Fibroblast of upper back skin (primary cell): ENCODE measurements at places on chromosomes 5 and 9.
A peak's percentile ranks its signal among the peaks of the same experiment; 100 is the strongest.

GRCh38 chr5:124783794-124784193, 37.4 kb upstream of the ZNF608 start:
- DNase-seq = peak; percentile 35

DNA sequence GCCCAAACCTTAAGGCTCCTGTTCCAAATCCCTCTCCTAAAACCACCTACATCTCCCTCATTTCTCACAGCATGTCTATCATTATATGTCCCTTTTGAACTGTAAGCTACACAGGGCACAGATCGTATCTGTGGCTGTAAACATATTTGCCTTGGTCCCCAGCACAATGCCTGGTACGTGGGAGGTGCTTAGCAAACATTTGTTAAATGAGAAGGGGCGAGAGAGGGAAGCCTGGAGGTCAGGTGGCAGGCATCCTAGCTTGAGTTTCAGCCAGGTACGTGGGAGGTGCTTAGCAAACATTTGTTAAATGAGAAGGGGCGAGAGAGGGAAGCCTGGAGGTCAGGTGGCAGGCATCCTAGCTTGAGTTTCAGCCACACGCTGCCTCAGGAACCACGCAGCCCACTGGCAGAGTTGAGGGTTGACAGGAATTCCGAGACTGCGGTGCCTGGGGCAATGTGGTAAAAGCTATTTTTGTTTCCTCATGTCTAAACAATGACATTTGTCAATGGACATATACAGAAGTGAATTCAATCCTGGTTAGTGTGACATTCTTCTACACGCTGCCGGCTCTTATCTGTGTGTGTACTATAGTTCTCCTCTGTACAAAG, 113.6 kb downstream of the EFNA5 start:
- DNase-seq = peak; percentile 37

DNA sequence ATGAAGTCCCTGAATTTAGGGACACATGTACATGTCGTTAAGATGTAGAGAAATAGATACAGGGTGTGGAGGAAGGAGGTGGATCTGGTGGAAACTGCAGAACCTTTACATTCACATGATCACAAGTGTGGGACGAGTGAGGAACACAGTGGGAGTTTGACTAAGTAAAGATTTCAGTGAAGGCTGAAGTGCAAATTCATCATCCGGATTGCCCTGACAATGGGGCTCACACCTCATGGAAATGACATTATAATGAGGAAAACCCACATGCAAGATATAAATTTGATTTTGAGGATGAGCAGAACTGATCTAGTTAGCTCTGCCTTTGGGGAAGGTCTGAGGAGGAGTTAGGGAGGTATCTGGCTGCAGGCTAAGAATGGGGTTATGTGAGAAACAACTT, 173.9 kb downstream of the FSTL4 start:
- DNase-seq = no peak

DNA sequence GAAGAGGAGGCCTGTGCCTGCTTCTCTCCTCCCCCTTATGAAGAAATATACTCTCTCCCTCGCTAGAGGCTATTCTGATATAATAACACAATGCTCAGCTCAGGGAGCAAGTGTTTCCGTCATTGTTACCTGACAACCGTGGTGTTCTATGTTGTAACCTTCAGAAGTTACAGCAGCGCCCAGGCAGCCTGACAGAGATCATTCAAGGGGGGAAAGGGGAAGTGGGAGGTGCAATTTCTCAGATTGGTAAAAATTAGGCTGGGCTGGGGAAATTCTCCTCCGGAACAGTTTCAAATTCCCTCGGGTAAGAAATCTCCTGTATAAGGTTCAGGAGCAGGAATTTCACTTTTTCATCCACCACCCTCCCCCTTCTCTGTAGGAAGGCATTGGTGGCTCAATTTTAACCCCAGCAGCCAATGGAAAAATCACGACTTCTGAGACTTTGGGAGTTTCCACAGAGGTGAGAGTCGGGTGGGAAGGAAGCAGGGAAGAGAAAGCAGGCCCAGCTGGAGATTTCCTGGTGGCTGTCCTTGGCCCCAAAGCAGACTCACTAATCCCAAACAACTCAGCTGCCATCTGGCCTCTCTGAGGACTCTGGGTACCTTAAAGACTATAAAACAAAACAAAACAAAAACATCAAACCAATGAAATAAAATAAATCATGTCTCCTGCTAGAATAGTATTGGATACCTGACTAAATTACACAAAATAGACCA, 1.3 kb downstream of the TMEM174 start:
- no peak for DNase-seq

DNA sequence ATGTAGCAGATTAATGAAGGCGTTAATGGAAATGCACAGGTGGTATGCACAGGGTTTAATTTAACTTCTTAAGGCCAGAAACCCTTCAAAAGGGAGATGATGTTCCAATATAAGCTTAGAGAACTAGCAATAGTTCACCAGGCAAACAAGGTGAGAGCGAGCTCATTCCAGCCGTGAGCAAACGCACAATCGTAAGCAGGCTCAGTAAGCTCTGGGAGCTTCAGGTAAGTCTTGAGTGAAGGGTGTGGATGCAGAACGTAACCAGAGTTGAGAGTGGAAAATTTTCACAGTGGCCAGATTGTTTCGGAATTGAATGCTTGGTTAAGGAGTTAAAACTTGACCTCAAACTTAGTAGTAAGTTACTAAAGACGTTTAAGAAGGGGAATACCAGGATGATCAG, 5.7 kb downstream of the EQTN start:
- no peak for DNase-seq

- no peak for DNase-seq
These were observed 119.2 kb upstream of the SV2C start for GRCh38 chr5:75964008-75964407.
